ENCODE measurements at places on chromosomes 4 and X. TPM values are rescaled to one million over a fixed set of nuclear protein-coding genes. Genes with fewer than 3 reads are reported as not detected.

KLF8 gene
- 10.1 TPM for total RNA-seq

TKTL1 gene
- total RNA-seq, result not detected

FGFBP2 gene
- total RNA-seq, result 5.2 TPM

GLRA2 gene
- total RNA-seq, result 0.08 TPM

TBC1D9 gene
- 32.8 TPM for total RNA-seq

MRPS18C gene
- 20.1 TPM for total RNA-seq

BANK1 gene
- 0.52 TPM for total RNA-seq

APLN gene
- total RNA-seq, result 0.16 TPM

DHX15 gene
- total RNA-seq, result 180 TPM

MAGEB1 gene
- total RNA-seq, result not detected

MAP3K15 gene
- 0.33 TPM for total RNA-seq

GRCh38 chr4:127155116-127155515 lies 477.6 kb upstream of the INTU start:
- no peak for DNase-seq

- DNase-seq, result peak; percentile 42
These were observed 73.0 kb upstream of the FRMPD4 start for GRCh38 chrX:12065251-12065650.

- no peak for DNase-seq
These were observed 77.5 kb downstream of the HTRA3 start for GRCh38 chr4:8346838-8347605.

GRCh38 chr4:89283226-89284009 lies 24.2 kb downstream of the GPRIN3 start:
- peak; percentile 28 for DNase-seq

DNA sequence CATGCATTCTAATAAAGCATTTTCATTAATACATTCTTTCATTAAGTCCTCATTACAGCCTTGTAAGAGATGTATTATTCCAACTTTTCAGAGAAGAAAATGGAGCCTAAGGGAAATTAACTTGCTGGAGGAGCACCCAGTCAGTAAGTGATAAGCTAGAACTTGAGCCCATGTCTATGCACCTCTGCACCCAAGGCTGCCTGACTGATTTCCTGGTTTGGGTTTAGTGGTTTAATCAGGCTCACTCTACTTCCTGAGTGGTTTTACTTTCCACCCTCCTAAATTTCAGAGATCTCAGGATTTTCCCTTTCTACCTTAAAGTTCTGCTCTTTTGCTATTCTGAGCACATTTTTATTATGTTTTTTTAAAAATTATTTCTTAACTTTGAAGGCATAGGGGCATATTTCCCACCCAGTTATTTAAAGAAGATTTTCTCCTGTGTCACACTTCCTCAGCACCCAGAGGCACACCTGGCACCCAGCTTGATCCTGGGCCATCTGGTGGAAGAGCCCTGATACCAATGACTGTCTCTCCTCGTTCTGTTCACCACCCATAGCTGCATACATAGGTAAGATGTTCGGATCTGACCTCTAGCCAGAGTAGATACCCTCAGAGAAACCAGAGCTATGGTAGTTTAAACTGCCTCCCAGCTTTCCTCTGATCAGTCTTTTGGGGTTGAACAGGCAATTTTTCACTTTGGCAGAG lies 10.4 kb downstream of the CORIN start:
- DNase-seq, result no peak

DNA sequence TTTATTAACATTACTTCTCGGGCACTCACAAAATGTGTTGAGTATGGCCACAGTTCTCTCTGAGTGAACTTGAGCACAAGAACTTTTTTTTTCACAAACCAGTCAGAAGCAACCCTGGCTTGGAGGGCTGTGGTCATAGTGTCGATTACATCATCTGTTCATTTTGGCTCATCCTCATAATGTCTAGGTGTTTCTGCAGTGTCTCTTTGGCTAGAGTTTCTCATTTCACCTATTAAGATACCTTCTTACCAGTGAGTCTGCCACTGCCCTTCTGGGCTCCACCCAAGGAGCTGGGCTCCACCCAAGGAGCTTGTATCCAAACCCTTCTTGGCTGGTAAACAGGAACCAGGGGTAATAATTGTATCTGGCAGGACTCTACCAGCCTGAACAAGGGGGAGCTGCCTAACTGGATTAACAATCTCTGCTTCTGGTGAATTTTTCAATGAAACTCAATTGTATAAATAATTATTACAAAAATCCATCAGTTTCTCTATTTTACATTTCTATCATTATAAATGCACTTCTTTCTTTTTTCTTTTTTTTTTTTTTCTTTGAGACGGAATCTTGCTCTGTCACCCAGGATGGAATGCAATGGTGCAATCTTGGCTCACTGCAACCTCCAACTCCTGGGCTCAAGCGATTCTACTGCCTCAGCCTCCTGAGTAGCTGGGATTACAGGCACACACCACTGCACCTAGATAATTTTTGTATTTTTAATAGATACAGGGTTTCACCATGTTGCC lies 667.7 kb upstream of the SLIT2 start:
- no peak for DNase-seq

- DNase-seq, result no peak
These were observed 69.2 kb upstream of the MAML3 start for GRCh38 chr4:140223056-140223810.

DNA sequence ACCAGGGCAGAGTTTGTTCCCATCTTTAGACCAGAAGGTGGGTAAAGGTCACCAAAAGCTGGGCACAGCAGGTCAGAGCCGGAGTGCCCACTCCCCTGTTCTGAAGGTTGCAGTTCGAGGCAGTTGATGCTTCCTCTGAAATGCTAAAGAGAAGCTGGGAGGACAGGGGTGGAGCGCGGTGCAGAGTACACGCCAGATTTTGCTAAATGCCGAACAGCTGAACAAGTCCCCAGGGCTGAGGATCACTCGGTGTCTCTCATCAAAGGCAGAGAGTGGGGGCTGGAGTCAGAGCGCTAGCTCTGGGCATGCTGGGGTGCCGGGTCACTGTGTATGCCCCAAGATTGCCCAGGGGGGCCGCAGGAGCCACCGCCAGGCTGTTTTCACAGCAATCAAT lies 197.0 kb downstream of the BCOR start:
- no peak for DNase-seq

GRCh38 chr4:101693842-101694398 lies 96.6 kb upstream of the BANK1 start:
- no peak for DNase-seq

DNA sequence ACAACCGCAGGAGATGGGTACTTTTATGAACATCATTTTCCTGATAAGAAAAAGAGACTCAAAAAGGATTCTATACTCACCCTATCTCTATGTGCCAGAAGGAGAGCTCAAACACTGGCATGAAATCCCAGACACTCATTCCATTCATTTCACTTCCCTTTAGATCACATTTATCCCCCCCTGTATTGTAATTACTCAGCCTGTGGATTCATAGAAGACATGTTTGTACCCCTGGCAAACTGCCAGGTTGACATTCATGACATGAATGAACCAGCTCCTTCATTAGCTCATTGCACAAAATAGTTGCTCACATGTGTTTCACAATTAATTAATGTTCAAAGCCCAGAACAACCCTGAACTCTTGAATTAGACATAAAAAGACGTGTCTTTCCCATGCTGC lies 4.9 kb downstream of the SMR3A start:
- DNase-seq, result peak; percentile 6

DNA sequence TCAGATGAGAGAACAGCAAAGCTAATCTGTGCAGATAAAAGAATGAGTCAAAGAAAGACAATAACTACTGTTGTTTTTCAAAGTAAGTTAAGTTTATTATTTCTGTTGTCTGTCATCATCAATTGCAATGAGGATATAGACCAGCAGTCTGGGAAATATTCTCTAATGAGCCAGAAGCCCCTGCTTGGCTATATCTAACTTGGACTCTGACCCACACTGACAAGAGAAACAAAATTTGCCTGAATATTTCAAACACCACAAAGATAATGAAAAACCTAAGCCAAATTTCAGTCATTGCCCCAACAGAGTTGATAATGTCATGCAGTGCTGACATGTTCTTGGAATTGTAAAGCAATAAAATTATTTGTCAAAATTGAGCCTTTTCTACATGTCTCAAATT lies 115.0 kb upstream of the PRDX4 start:
- no peak for DNase-seq

- DNase-seq, result no peak
These were observed 63.4 kb downstream of the CHRDL1 start for GRCh38 chrX:110732266-110732665.

DNA sequence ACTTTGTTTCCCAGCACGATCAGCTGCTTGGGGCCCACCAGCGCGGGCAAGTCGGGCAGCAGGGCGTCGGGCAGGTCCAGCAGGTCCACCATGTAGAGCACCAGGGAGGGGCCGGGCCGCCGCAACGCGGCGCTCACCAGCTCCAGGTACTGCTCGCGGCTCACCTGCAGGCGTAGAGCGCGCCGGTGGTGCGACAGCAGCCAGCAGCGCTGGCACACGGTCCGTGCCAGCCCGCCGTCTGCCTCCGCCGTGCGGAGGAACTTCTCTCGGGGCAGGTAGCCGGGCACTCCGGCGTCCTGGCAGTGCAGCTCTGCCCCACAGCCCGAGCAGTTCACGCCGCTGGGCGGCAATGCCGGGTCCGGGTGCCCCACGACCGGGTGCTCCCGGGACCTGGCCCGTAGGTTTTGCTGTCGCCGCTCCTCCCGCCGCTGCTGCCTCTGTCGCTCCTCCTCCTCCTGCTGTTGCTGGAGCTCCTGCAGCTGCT lies 527 bp downstream of the NOA1 start:
- DNase-seq, result peak; percentile 84

- DNase-seq, result no peak
These were observed 184.0 kb upstream of the ANK2 start for GRCh38 chr4:112865443-112865842.

GRCh38 chrX:106000203-106000602 lies 38.3 kb downstream of the SERPINA7 start:
- DNase-seq, result no peak

DNA sequence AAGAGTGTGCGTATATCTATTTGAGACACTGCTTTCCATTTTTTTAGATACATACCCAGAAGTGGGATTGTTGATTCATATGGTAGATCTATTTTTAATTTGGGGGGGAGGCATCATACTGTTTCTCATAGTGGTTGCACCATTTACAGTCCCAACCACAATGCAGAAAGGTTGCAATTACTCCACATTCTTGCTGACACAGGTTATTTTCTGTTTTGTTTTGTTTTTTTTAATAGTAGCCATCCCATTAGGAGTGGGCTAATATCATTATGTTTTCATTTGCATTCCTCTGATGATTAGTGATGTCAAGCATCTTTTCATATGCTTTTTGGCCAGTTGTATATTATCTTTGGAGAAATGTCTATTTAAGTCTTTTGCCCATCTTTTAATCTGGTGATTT lies 15.1 kb upstream of the LHFPL1 start:
- DNase-seq, result no peak

GRCh38 chr4:93334003-93334402 lies 494.6 kb upstream of the ATOH1 start:
- DNase-seq, result no peak

- no peak for DNase-seq
These were observed 87.4 kb downstream of the PLAC1 start for GRCh38 chrX:134570899-134571298.

- peak; percentile 24 for DNase-seq
These were observed 510.4 kb downstream of the ANKRD50 start for GRCh38 chr4:124202099-124202498.

DNA sequence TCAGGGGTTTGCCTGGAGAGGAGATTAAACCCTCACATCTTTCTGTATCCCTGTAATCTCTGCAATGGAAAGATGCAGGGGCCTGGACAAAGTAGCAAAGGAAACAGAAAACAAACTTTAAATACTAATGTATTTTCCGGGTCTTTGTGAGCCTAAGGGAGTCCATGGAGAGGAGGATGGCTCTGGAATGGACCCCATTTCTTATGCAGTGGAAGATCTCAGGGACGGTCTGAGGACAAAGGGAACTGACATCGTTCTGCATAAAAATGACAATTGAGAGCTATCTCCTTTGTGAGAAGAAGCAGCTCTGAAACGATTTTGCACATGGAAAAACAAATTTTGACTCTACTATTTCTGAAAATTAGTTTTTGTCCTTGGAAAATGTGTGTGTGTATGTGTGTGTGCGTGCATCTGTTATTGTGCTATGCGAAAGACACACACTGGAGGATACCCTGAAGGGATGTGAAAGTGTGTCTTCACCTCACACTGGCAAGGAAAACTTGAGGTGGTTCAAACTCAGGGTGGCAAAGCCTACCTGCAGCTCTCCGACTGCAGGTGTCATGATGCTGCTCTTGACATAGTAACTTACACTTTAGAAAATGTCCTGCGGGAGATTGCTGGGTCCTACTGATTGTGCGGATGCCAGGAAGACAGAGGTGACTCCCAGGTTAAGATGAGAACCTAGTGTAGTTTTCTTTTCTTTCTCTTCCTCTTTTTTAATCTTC lies 126.4 kb upstream of the JADE1 start:
- DNase-seq, result no peak

- no peak for DNase-seq
These were observed 25.4 kb upstream of the CXCL3 start for GRCh38 chr4:74063859-74064258.

GRCh38 chr4:93515208-93515607 lies 313.3 kb upstream of the ATOH1 start:
- no peak for DNase-seq

DNA sequence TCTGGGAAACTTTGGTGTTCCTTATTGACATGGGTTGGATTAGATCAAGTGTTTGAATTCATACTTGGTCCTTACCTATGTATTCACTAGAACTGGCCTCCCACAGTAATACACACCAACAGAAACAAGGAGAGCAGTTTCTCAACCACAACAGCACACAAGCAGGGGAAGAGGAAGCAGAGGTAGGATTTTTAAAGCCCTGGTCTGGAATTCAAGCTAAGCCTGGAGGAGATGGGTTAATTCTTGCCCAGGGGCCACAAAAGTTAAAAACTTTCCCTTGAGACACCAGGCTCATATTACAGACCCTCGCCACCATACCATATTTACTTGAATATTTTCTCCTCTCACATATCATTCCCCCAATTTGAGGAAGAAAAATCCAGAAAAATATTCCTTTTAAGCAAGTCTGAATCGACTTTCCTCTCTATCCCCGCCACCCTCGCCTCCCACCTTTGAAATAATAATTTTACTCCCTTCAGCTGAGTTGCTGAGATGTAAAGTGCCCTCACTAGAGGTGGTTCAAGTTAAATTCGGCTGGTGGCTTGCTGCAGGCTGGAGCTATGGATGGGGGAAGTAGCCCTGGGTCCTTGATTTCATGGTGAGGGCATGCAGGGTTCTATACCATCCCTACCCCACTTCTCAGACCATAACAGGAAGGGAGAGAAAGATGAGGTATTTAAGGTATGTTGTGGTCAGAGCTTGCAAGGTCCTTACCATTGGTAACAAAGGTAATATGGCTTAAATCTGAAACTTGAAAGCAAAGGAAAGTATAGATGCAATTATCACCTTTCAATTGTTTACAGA lies 440.2 kb downstream of the INPP4B start:
- DNase-seq, result peak; percentile 4

- DNase-seq, result no peak
These were observed 55.2 kb downstream of the TBC1D14 start for GRCh38 chr4:6964858-6965257.

DNA sequence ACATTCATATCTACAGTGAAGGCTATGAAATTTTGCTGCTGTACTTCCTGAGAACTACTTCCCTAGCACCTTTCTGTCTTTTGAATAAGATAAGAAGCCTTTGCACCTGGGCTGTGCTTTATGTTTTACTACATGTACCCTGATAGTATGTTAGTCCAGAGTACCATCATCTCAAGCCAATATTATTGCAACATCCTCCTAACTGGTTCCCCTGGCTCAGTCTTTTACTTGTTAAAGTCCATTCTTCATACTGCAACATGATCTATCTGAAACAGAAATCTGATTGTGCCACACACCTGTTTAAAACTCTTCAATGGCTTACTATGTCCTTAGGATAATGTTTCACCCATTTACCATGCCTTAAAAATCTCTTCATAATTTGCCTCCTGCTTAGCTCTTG lies 102.3 kb downstream of the AGTR2 start:
- peak; percentile 4 for DNase-seq

All from hepatocyte (in vitro differentiated cells).